ENCODE measurements at places on chromosomes 13 and 19.

DNA sequence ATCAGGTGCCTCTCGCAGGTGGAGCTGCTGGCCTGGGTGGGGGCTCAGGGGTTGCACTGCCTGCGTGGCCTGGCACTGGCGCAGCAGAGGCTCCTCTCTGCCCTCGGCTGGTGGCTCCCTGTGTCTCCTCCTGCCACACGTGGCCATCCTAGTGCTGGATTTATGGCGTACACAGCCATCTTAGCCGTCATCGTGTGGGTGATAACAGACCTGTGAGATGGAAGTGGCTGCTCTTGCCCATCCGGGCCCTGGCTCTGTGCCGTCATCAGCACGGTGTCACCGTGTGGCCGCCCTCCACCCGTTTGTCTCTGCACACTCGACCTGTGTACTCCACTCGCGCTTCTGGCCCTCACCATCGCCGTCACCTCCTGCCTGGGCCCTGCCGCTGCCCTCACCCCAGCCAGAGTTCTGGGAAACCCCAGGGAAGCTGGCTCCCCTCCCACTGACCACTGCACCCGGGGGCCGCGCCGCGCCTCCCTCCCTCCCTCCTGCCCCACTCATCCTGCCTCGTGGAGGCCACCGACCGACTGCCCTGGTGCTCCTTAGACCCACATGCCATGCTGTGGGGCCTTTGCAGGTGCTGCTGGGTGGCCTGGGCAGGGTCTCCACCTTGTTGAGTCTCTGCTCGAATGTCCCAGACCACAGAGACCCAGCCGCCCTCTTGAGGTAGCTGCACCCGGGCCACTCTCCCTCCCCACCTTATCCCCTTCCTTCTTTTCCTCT lies 29.5 kb downstream of the TMEM255B start:
- H3K36me3 ChIP-seq = no peaks in the 10 kb centered on the region
- H3K4me1 ChIP-seq = no peaks in the 10 kb centered on the region
- no peak overlapping the region for H3K4me3 ChIP-seq
- H3K27me3 ChIP-seq = peaks cover 22% of the 10 kb centered on the region
- no peak overlapping the region for H3K27ac ChIP-seq

GRCh38 chr19:55437410-55437809 lies 5.7 kb downstream of the SHISA7 start:
- no peak for DNase-seq
- peaks cover 16% of the 10 kb centered on the region for H3K4me1 ChIP-seq
- no peak overlapping the region for H3K27ac ChIP-seq

DNA sequence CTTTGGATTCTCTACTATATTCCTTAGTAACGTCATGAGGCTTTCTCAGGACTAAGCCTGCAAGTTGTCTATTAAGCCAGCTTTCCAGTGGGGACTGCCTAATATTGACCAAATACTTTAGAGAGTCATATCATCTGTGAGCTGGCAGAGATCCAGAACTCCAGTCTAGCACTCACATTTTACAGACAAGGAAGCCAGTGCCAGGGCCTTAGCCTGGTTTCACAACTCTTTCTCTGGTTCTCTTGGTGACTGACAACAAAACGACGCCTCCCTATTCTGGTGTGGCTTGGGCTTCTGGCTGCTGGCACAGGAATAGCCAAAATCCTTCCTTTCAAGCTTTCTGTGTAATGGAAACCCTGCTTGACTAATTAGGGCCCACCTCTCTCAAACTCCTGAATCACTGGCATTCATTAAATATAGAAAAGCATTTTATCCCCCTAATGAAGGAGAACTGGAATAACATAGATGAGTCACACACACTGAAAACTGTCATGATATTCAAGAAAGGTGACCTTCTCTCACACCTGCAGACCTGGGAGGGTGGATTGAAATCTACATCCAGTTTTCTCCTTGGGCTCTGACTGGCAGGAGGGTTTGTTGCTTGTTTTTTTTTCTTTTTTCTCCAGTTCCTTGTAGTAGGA lies 75.2 kb upstream of the UBL3 start:
- peak overlapping the region; percentile 96 for H3K27ac ChIP-seq
- H3K27me3 ChIP-seq = no peaks in the 10 kb centered on the region
- H3K4me1 ChIP-seq = peaks cover 46% of the 10 kb centered on the region
- no peak for DNase-seq
- H3K36me3 ChIP-seq = no peaks in the 10 kb centered on the region
- peak overlapping the region; percentile 58 for H3K4me3 ChIP-seq

DNA sequence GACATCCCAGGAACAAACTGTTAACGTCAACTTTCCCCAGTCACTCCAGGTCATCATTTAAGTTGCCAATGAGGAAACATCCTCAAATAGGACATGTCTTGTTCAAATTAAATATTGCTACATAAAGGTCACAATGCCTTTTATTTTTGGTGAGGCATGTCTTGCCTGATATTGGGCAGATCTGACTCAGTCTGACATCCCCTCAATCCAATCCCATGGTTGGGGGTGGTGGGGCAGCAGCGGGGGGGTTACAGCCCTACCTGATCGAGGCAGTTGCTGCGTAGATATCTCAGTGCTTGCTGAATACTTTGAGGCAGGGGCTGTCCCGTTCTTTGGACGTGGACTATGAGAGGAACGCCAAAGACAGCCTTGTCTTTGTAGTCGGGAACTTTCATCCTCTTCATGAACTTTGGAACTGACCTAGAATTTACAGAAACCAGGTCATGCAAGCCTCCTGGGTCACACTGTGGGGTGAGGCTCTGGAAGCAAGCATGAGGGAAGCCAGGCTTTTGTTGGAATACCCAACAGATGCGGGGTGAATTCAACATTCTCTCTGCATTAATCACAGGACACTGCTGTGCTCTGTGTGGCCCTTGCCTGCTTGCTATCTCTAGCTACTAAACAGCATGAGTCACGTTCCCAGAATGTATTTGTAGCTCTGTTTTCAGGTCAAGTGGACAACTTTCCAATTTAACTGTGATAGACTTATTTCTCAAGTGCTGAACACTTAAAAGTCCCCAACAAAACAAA lies 109.8 kb downstream of the KL start:
- no peak for DNase-seq
- H3K4me1 ChIP-seq = peaks cover 34% of the 10 kb centered on the region
- no peaks in the 10 kb centered on the region for H3K27me3 ChIP-seq
- H3K27ac ChIP-seq = peak overlapping the region; percentile 34
- peaks cover 8% of the 10 kb centered on the region for H3K36me3 ChIP-seq

GRCh38 chr19:17260842-17261325 lies 3.7 kb downstream of the USHBP1 start:
- no peak overlapping the region for H3K4me3 ChIP-seq
- no peaks in the 10 kb centered on the region for H3K36me3 ChIP-seq
- H3K27me3 ChIP-seq = peaks cover 4% of the 10 kb centered on the region
- DNase-seq = peak; percentile 90
- H3K27ac ChIP-seq = peak overlapping the region; percentile 27
- peaks cover 10% of the 10 kb centered on the region for H3K4me1 ChIP-seq

DNA sequence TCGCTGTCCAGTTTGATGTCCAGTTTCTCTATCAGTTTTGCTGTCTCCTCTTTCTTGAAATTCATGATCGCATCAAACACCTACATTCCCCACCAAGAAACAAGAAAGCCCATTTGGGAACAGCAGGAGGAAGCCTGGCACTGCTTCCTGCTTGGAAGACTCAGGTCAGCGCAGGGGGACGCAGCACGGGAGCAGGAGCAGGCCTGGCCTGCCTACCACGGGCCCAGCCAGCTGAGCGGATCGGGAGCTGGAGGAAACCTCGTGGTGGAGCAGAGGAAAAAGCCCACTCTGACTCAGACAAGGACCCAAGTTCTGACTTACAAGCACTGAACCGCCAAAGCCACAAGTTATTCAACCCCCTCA lies 3.9 kb downstream of the EEF2 start:
- H3K4me3 ChIP-seq = peak overlapping the region; percentile 60
- peak overlapping the region; percentile 75 for H3K27ac ChIP-seq
- H3K4me1 ChIP-seq = peaks cover 30% of the 10 kb centered on the region
- H3K27me3 ChIP-seq = peaks cover 3% of the 10 kb centered on the region

DNA sequence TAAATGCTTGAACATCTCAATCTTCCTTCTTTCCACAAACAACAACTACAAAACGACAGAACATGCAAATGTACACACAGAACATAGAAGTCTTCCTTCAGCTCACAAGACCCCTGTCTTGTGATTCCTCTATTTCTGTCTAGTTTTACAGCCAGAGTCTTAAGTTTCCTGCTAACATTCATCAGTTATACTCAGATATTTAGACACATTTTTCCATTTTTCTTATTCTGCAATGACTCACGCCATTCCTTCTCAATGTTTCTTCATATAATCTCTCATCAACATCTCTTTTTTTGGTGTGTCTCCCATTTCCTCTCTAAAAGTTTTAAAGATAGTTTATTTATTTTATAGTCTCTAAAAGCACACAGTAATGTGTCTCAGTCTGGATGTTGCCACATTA lies 1872.9 kb upstream of the PCDH20 start:
- no peak for DNase-seq
- no peak overlapping the region for H3K27ac ChIP-seq
- no peaks in the 10 kb centered on the region for H3K36me3 ChIP-seq
- H3K4me1 ChIP-seq = no peaks in the 10 kb centered on the region

- H3K36me3 ChIP-seq = no peaks in the 10 kb centered on the region
- H3K4me3 ChIP-seq = no peak overlapping the region
- no peaks in the 10 kb centered on the region for H3K4me1 ChIP-seq
- H3K27ac ChIP-seq = no peak overlapping the region
Observed at GRCh38 chr13:61162636-61163035, 253.0 kb downstream of the PCDH20 start.

GRCh38 chr13:50990065-50990817 lies 80.7 kb downstream of the RNASEH2B start:
- peak overlapping the region; percentile 1 for H3K27ac ChIP-seq
- DNase-seq = no peak
- peaks cover 50% of the 10 kb centered on the region for H3K4me1 ChIP-seq
- H3K36me3 ChIP-seq = no peaks in the 10 kb centered on the region

GRCh38 chr13:112744168-112745021 lies 54.6 kb downstream of the ATP11A start:
- H3K4me1 ChIP-seq = peaks cover 39% of the 10 kb centered on the region
- H3K27ac ChIP-seq = peak overlapping the region; percentile 83
- peak overlapping the region; percentile 69 for H3K4me3 ChIP-seq
- no peaks in the 10 kb centered on the region for H3K27me3 ChIP-seq

All from type B pancreatic cell (in vitro differentiated cells).